ENCODE measurements at places on chromosomes 3 and 15.

DNA sequence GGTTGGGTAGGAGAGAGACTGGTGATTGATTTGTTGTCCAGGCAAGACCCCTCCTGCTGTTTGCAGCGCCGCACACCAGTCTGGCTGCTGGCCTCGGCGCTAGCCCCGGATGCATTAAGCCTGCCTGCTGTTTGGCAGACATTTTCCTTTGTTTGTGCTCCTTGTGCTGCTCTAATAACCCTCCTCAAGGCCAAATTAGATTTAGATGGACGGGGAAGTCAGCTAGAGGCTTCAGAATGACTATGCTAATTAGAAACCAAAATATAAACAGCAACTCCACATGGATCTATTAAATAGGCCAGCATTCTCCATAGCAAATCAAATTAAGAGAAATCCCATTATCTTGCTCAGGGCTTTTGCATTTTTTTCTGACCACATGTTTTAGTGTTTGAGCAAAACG lies 445.2 kb downstream of the SQOR start:
- DNase-seq, result no peak

- no peak for DNase-seq
Observed at GRCh38 chr15:31037731-31038477, 46.5 kb upstream of the MTMR10 start.

- DNase-seq, result no peak
Observed at GRCh38 chr3:119856695-119857094, 74.8 kb downstream of the NR1I2 start.

DNA sequence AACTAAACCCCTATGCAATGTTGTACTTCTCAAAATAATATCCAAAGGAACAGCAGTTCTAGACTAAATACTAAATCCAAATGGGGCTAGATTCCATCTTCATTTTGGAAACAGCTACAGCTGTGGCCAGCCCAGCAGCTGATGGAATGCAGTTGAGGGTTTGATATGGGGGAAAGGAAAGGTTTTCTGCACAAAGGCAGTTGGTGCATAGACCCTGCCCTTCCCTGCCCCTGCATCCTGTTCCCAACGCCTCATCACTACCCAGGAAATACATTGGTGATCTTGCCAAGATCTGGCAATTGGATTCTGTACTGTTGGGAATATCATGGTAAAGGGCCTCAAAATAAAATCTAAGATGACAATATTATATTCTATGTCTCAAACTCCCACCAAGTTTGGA lies 43.9 kb downstream of the DTWD1 start:
- no peak for DNase-seq

- no peak for DNase-seq
Observed at GRCh38 chr3:26193558-26193957, 403.7 kb downstream of the OXSM start.

- DNase-seq, result no peak
Observed at GRCh38 chr15:39597751-39598185, 16.9 kb downstream of the THBS1 start.

DNA sequence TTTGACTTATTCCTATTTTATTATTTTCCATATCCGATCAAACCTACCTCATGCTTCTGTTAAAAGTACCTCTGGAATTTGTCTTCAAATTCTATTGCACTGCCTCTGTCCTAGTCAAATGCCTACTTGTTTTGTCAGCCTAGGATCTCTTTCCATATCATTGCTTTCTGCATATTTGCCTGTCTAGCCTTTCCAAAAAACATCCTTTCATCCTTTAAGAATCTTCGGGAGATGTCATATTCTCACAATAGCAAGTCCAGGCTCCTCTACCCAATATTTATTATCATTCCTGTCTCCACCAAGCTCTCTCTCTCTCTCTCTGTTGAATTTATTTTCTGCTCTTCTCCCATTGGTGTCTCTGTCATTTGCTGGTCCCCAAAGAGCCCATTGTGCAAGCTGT lies 80.1 kb downstream of the LRRC28 start:
- no peak for DNase-seq

GRCh38 chr3:155031186-155031585 lies 48.9 kb upstream of the MME start:
- no peak for DNase-seq

GRCh38 chr15:63719281-63719680 lies 114.5 kb downstream of the HERC1 start:
- DNase-seq, result no peak

GRCh38 chr3:130795396-130795795 lies 48.8 kb upstream of the PIK3R4 start:
- no peak for DNase-seq

Data from stimulated activated CD8-positive, alpha-beta memory T cell treated with anti-CD3 and anti-CD28 coated beads, Interleukin-2, amount 100 ng/mL, for 1 hour (primary cell).